ENCODE measurements at places on chromosomes 3 and 15.

DNA sequence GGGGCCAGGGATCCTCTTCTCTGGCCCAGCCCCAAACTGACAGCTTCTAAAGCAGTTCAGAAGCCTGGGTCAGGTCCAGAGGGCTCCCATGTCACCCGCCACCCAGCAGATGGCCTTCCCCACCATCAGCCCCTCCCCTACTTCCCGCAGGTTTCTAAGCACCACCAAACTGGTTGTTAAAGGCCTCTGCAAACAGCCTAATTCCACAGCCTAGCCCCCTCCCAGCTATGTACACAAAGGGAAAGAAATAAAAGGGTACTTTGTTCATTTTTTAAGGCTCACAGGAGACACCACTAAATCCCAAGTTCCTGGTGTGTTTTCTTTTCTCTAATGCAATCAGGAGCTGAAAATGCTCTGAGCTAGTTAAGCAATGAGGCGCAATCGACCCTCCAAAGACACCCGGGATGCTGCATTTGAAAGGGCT is 30.6 kb downstream of the PLCH1 start:
- DNase-seq = no peak

DNA sequence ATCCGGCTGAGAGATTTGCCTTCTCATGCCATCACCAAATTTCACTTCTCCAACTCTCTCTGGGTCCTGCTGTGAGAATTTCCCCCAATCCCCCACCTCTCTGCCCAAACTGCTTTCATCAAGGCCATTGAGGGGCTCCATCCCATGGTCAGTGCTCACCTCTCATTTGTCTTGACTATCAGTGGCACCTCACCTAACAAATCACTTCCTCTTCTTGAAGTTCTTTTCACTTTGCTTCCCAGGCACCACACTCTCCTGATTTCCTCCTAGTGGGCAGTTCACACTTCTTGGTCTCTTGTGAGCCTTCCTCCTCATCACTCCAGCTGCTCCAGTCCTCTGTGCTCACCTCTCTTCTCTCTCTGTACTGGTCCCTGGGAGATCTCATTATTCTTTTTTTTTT is 169.6 kb downstream of the OPA1 start:
- DNase-seq = no peak

GRCh38 chr3:149585401-149585726 is 72.5 kb downstream of the WWTR1 start:
- DNase-seq = no peak

DNA sequence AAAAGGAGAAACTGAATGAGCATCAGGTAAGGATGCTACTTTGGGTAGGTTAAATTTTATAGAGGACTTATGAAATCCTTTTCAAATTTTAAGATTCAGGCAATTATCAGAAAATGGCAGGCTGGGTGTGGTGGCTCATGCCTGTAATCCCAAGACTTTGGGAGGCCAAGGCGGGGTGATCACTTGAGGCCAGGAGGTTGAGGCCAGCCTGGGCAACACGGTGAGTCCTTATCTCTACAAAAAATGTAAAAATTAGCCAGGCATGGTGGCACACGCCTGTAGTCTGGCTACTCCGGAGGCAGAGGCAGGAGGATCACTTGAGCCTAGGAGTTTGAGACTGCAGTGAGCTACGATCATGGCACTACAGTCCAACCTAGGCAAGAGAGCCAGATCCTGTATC is 23.1 kb downstream of the DCUN1D1 start:
- no peak for DNase-seq

DNA sequence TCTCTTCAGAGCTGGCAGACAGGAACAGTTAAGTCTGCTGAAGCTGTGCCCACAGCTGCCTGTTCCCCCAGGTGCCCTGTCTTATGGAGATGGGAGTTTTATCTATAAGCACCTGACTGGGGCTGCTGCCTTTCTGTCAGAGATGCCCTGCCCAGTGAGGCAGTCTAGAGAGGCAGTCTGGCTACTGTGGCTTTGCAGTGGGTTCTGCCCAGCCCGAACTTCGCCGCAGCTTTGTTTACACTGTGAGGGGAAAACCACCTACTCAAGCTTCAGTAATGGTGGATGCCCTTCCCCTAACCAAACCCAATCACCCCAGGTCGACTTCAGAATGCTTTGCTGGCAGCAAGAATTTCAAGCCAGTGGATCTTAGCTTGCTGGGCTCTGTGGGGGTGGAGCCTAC is 91.2 kb downstream of the SLC25A26 start:
- no peak for DNase-seq

- no peak for DNase-seq
These were observed 171.1 kb upstream of the CCDC54 start for GRCh38 chr3:107206141-107206540.

DNA sequence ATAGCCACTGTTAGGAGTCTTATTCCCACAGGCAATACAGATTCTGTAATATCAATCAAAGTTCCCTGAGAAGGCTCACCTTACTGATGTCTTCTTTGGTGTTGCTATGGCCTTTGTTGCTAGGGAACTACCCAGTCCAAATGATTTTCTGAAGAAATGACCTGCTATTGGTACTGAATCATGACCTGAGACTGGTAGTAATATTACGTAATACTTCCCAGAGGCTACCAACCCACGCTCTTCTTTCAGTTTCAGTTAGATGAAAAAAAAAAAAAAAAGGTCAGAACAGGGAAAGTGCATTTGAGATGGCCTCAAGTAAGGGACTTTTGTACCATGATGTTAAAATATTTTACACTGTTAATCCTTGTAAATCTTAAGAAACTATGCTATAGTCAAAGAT is 1092.5 kb upstream of the EPHA6 start:
- DNase-seq = no peak

DNA sequence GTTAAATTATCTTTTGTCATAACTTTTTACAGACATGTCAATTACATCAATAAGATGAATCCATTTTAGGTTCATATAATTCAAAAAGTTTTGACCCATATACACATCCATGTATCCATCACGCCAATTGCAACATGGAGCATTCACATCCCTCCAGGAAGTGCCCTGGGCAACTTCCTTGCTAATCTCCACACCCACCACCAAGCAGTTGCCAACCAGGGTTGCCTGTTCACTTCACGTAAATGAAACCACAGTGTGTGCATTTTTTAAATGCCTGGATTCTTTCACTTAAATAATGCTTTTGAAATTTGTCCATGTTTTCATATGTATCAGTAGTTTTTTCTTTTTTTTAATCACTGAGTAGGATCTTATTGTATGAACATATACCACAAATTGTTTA is 40.7 kb upstream of the LYZL4 start:
- DNase-seq = no peak

DNA sequence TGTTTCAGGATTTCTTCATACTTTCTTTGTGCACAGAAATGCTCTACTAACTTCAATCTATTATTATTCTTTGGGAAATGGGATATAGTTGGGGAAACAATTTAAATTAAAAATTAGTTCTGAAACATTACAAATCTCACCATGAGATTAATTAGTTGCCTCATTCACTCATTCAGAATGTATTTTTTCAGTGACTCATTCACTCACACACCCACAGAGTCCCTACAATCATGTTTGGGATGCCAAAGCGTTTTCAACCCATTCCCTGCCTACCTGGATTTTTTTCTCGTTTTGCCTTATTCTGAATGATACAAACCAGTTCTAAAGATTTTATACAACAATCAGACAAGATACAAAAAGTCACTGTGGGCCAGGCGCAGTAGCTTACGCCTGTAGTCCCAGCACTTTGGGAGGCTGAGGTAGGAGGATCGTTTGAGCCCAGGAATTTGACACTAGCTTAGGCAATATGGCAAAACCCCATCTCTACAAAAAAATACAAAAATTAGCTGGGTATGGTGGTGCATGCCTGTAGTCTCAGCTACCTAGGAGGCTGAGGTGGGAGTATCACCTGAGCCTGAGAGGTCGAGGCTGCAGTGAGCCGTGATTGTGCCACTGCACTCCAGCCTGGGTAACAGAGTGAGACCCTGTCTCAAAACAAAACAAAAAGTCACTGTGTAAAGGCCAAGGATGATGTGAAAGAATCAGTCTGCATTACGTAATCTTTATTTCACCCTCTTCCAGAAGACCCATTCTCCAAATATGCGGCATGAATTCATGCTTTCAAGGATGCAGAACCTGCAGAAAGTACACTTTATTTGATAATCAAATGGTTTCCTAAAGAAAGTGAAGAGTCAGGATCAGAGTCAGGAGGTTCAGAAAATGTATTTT is 34.8 kb upstream of the ARHGEF3 start:
- no peak for DNase-seq

DNA sequence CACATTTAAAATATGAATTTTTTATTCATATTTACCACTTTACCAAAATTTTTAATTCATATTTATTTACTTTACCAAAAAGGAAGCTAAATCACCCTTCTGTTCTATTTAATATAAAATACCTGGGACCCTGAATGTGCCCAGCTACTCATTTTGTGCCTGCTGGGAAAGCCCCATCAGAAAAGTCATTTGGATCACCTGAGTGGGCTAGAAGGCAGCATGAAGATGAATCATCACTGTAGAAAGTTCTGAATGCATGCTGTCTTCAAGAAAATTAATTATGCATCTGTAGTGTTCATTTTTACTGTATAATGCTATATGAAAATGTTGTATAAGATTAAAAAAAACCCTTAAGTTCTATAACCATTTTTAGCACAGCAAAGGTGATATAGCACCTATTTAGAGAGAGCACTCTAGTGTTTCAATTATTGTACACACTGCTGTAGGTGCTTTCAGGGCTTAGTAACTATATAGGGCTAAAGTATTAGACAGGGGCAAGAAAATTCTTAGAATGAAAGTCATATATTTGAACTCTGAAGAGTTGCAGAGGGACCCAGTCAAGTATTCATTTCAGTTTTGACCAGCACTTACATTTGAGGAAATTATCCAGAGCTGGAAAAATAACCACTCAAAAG is 175.1 kb downstream of the NFKBIZ start:
- DNase-seq = peak; percentile 34

- DNase-seq = no peak
These were observed 60.9 kb downstream of the SLC9C1 start for GRCh38 chr3:112233083-112233482.

DNA sequence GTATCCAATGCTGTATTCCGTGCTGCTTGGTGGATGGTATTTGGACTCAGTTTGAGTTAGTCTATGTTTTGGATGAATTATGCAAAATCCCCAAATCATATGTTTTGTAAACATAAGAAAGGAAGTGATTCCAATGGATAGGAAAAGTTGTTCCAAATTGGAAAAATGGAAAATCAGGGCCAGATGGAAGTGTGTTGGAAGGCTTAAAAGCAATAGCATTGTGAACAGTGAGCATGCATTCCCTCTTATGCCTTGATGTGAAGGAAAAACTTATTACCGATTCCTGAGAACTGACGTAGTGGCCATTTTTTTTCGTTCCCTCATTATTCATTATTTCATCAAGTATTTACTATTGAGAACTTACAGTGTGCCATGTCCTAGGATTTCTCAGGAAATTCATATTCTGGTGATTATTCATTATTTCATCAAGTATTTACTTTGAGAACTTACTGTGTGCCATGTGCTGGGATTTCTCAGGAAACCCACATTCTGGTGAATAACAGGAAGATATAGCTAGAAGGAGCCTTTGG is 144.1 kb upstream of the TPRG1 start:
- no peak for DNase-seq

GRCh38 chr3:13085081-13085845 is 12.0 kb upstream of the IQSEC1 start:
- DNase-seq = no peak

- DNase-seq = no peak
These were observed 21.8 kb upstream of the IL1RAP start for GRCh38 chr3:190492129-190492528.

GRCh38 chr15:65785151-65785550 is 6.9 kb downstream of the DENND4A start:
- DNase-seq = no peak

DNA sequence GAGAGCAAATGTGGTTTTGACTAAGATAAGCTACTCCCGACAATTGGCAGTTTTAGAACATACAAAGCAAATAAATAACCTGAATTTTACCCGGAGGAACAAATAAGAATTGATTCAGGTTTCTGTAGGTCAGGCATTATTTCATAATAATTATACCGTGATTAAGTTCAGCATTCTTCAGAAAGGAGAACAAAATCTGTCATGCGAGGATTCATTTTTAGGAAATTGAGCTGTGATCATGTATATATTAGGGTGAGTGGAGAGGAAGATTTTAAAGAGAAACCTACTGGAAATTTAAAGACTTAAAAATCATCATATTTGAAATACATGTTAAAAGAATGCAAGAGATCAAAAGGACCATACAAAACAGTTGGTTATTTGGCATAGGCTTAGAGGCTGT is 20.5 kb downstream of the ZNF609 start:
- DNase-seq = no peak

DNA sequence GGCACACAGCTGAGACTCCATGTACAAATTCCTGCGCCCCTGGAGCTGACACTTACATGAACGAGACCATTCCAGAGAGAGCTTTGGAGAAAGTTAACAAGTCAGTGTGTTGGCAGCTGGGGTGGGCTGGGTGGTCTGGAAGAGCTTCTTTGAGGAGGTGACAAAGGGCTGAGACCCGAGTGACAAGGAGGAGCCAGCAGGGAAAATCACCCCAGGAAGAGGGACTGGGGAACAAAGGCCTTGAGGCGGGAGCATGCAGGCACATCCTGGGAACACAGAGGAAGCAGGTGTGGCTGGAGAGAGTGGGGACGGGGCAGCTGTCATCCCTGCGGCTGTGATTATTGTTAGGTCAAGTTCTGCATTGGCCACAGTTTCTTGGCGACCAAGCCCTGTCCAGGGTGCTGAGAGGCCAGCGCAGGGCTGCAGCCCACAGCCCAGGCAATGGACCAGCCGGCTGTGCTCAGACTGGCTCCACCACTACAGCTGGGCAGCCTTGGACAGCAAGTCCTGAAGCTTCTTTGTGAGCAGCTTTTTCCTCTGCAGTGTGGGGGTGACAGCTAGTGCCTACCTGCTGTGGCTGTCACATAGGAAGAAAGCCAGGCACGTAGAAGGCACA is 34.2 kb upstream of the PRR23E start:
- no peak for DNase-seq

GRCh38 chr3:162729686-162730085 is 1233.1 kb downstream of the OTOL1 start:
- no peak for DNase-seq

GRCh38 chr3:10272977-10273376 is 19.8 kb downstream of the GHRL start:
- no peak for DNase-seq

DNA sequence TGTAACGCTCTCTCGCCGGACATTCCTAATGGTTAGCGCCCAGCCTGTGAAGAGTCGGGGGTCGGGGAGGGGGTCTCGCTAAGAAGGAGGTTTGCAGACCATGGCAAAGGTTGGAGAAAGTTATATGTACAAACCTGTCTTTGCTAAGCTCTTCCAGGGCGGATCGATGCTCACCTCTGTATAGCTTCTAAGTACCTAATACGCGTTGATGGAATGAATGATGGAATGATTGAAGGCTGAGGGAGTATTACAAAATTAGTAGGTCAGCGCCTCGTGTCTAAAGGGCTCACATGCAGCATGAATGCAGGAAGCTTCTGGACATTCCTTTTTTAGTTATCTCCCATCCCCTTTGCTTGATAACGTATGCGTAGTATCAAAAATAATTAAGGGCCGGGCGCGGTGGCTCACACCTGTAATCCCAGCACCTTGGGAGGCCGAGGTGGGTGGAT is 305 bp upstream of the KPNA1 start:
- no peak for DNase-seq

- DNase-seq = no peak
These were observed 107.6 kb upstream of the FXR1 start for GRCh38 chr3:180804916-180805315.
